ENCODE measurements at places on chromosomes 3 and 15.

- DNase-seq: no peak
These were observed 77.2 kb downstream of the TOP2B start for GRCh38 chr3:25587526-25587925.

DNA sequence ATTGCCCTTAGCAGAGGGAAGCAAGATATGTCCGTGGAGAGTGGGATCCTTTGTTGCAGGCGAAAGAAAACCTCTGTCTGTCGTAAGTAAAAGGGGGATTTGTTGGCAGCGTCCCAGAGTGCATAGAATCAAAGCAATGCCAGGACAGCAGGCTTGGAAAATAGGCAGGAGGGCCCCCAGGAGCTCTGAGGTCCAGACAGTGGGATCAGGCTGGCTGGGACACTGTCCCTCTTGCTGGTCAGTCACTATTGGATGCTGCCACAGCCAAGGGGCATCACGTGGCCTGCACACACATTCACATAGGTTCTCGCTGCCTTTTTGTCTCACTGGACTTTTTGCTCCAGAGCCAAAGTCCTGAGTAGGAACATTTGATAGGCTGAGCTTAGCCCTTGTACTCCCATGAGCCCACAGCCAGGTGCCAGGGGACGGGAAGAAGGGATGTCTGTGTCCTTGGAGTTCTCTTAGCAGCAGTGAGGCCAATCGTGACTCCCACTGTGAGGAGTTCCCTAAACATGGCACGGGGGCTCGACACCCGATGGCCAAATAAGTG is 10.7 kb downstream of the MUC20 start:
- DNase-seq: no peak

- DNase-seq: no peak
These were observed 234.4 kb upstream of the ADAMTS9 start for GRCh38 chr3:64922213-64922612.

DNA sequence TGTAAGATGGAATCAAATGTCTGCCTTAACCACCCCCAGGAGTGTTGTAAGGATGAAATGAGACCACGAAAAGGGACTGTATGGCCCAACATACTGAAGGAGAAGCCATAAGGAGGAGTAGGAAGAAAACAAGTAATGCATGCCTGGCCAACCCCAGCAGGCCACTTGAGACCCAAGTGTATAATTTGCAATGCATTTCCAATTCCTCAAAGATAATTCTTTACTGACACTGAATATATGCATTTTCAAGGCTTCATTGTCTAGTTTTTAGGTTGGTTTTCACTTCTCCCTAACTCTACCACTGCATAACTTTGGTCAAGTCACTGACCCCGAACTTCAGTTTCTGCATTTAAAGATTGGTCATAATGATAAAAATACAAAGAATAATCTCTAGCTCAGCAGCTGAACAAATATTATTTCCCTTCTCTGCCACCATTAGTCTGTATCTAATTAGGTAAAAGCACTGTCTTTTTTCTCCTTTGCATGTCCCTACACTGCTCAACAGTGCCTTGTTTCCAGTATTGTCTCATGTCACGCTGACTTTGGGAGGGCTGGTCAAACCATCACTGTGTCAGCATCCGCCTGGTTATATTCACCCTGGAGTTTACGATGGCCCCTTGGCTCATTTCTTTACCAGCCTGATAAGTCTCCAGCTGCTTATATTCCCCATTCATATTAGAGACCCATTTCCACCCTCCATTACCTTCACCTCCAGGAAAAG is 378.6 kb downstream of the NTRK3 start:
- DNase-seq: no peak

DNA sequence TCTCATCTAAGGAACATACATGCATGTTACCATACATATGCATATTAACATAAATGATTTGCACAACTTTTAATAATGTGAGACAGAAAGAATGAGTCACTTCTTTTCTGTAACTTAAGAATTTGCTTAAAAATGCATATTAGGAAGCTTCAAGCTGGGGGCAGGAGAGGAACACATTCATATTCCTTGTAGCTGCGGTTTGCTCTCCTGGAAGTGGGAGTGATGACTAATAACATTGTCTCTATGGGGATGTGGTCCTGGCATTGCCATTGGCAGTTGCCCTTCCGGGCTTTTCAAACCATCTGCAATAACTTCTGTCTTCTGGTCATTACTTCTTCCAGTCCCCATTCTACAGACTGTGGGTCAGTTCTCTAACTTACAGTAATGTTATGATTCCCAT is 15.6 kb downstream of the CHST2 start:
- DNase-seq: peak; percentile 77

- DNase-seq: no peak
These were observed 197.7 kb upstream of the ROBO2 start for GRCh38 chr3:76842216-76842615.

GRCh38 chr3:100482176-100482575 is 10.2 kb upstream of the TMEM45A start:
- no peak for DNase-seq

DNA sequence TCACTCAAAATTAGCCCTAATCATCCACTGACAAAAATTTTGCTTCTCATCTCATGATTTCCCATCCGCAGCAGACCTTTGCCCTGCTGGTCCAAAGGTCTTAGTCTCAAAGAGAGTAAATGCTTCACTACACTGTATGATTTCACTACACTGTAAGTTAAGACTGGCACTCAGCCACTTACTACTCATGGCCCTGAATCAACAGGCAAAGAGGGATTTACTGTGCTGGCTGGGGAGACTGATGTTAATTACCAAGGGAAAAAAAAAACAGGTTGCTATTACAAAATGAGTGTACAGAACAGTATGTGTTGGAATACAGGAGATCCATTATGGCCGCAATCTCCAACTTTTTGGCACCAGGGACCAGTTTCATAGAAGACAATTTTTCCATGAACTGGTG is 214.8 kb downstream of the ZMAT3 start:
- peak; percentile 15 for DNase-seq

- DNase-seq: no peak
These were observed 57.4 kb downstream of the EEFSEC start for GRCh38 chr3:128210711-128211110.

GRCh38 chr3:54262541-54262940 is 140.2 kb downstream of the CACNA2D3 start:
- DNase-seq: no peak

DNA sequence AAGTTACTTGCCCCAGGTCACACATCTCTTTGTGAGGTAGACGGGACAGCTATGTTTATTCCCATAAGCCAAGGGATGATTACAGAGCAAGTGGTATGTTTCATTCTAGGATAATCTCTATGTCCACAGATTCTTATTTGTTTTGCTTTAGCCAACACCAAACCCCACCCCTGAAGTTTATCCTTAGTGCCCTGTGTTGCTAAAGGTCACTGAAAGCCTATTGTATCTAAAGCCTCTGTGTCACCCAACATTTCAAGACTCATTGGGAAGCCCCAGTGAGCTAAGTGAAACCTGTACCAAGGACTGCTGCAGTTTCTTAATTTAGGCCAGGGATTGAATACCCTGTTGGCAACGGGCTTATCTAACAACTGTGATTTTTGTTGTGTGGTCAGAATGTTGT is 135.6 kb downstream of the ADAMTS9 start:
- no peak for DNase-seq

GRCh38 chr3:59085976-59086375 is 36.2 kb upstream of the CFAP20DC start:
- no peak for DNase-seq

DNA sequence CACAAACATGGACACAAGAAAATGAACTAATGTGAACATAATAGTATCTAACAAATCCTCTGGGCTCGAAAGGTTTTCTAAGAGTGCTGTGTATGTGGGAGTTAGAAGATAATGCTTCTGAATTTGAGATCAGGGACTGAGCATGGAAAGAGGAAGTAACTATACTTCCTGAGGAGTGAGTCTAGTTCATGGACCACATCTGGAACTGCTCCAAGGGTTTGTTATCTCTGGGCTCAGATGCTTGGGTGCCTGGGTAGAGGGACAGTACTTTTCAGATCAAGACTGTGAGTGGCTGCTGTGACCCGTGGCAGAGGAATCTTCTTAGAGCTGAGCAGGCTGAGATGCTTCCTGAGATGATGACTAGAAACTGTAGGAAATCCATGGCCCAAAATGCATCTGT is 28.5 kb downstream of the TBC1D23 start:
- DNase-seq: peak; percentile 37

DNA sequence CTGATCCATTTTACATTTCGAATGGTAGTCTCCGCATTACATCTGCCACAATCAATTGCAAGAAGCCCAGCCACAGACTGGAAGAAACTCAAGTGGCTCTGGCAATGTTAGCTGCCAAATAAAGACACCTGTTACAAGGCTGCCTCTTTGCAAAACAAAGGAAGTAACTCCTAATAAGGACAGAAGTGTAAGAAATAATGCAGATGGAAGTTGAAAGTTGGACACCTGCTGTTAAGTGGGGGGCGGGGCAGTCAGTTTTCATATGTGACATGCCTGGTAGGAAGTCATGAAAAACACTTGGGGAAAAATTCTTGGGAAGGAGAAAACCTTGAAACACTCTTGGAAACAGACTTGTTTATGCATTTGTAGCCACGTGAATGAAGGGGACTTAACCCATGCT is 54.1 kb upstream of the ATP2C1 start:
- no peak for DNase-seq

DNA sequence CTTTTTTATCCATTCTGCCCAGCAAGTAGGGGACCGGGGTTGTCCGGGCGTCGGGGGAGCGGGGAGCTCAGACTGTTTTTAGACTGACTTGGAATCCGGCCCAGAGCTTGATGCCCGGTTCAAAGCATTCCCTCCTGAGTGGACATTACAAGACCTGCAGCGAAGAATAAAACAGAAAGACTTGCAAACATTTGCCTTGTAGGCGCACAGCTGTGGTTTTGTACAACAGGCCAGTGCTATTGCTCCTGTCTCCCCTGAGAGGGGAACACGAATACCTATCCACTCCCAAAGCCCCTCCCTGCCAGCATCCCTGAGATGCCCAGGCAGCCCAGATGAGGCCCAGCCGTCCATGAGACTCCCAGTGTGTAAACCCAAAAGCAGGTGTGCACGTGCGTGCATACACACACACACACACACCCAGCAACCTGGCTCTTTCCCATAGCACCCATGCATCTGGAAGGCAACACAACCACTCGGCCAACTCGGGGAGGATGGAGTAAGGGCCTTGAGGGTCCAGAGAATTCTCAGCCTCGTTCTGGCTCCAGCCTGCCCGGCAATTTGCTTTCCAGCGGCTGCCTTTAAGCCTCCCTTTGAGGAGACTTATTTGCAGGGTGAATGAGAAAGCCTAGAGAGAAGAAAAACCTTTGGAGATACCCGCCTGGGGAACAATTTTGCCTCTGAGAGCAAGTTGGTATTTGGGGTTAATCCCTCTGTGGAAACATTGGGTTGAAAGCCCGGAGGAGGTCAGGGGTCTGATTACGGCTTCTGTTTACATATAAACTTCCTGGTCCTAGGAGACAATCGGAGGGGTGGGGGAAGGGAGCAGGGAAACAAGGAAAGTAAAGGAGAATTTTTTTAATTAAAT is 161.0 kb upstream of the HES1 start:
- DNase-seq: no peak

DNA sequence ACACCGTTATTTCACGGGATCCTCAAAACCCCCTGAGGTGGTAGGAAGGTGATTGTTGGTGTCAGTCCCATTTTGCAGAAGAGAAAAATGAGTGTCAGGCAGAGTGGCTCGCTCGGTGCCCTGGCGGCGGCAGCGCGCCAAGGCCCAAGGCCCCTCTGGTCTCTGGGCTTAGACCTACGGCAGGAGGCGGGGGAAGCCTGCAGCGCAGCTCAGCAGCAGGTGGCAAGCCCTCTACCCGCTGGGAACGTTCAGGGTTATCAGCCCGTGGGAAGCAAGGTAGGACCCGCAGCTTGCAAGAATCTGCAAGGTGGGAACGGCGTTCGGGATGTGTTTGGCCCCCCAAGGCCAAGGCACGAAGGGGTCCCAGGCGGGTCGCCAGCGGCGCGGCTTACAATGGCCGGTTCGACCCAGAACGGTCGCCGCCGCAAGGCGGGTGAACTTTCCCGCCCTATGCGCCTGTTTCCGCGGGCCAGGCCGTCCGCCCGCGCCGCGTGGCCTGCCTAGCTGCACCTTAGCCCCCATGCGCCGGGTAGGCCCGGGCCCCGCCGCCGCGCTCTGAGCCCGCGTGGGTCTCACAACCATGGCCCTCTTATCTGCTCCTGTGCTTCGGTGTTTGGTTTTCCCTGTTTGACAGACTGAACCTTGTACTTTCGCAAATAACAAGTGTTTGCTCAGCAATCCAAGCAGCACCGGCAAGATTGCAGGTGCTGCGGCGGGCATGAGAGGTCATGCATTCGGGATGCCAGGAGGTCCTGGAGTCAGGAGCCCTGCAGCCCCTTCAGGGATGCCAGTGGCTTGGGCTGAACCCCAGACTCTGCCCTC is 39.7 kb downstream of the CCNL1 start:
- DNase-seq: no peak

DNA sequence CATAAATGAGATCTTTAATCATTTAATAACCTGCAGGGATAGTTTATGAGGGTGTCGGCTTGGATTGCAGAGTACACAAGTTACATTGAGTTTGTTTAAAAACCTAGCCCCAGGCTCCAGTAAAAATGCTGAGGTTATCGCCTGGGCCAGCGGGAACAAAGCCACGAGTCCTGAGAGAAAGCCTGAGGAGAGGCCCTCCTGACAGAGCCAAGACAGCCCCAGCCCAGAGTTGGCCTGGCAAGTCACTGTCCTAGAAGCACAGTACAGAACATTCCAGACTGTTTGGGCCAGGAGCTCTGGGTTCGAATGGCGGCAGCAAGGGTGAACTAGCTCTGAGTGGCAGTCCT is 32.4 kb downstream of the SEC61A1 start:
- no peak for DNase-seq

DNA sequence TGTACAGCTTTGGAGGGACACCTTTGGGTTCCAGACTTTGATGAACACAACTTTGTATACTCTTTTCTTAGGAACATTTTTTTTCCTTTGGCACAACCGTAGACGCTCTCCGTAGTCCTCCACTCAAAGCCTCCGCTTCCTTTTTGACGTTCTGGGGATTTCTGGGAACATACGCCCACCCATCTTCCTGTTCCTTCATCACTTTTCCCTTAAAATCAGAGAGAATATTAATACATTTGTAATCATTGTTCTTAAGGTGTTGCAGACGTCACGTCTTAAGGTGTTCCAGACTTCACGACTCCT is 405 bp upstream of the SPG21 start:
- no peak for DNase-seq

DNA sequence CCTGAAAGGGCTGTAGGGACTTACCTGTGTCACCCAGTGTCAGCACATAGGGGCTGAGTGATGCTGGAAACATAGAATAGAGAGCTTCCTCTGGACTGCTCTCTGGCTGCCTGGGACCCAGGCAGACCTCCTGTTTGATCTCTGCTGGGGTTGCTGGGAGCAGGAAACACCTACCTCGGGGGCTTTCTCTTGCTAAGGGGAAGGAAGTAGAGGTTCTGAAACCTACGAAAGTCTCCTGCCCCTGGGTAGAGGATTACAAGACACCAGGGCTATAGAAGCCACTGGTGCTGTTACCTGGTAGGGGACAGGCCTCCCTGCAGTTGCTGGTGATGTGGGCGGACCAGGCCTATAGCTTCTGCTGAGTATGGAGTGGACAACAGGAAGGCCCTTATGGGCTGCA is 81.7 kb downstream of the DHX30 start:
- no peak for DNase-seq

DNA sequence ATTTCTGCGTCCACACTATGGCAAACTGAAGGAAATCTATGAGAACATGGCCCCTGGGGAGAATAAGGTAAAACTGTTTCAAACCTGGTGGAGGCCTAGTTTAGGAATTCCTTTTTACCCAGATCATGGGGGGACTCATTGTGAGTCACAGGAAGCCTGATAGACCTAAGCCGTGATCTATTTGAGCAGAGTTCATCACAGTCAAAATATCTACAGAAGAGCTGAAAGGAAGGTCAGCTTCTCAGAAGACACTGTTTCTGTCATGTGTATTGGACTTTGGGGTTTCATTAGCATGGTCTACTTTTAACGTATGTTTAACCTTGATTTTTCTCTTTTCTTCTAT is 1.3 kb downstream of the PSMD2 start:
- DNase-seq: peak; percentile 88

Measured in kidney tubule cell (primary cell).